T-cell (primary cell): ENCODE measurements at places on chromosomes 13 and 19. TPM values are rescaled to one million over a fixed set of nuclear protein-coding genes. Genes with fewer than 3 reads are reported as not detected.

Gene C5AR2
- total RNA-seq: 0.57 TPM

DNA sequence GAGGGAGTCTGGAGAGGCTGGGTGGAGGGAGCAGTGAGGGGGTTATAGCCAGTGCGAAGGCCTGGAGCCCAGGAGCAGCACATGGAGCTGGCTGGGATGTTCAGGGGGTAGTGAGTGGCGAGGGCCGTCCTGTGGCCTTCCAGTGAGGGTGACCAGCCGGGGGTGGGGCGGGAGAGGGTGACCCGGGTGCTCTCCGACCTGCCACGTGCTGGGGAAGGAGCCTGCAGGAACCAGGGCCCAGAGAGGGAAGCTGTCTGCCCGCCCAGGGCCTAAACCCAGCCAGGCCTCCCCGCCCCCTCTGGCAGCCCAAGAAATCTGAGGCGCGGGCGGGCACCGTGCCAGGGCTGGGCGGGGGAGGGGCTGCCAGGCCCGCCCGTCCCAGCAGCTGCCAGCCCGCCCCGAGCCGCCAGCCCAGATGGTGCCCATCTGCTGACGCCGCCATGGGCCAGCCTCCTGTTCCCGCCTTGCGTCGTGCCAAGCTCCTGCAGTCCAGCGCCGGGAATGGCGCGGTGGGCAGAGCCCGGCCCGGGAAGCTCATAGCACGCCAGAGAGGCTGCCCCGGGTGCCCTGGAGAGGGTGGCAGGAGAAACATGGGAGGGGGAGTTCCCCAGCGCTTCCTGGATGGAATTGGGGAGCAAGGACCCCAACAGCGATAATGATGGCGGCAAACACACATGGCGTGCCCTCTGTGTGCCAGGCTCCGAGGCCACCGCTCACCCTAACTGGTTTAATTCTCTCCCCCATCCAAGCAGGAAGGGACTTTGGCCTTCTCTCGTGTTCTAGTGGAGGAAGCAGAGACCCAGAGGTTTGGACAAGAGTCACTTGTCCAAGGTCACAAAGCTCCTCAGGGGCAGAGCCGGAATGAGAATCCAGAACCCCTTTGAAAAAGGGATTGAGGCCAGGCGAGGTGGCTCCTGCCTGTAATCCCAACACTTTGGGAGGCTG, 21.5 kb downstream of the NFIC start:
- DNase-seq: no peak

DNA sequence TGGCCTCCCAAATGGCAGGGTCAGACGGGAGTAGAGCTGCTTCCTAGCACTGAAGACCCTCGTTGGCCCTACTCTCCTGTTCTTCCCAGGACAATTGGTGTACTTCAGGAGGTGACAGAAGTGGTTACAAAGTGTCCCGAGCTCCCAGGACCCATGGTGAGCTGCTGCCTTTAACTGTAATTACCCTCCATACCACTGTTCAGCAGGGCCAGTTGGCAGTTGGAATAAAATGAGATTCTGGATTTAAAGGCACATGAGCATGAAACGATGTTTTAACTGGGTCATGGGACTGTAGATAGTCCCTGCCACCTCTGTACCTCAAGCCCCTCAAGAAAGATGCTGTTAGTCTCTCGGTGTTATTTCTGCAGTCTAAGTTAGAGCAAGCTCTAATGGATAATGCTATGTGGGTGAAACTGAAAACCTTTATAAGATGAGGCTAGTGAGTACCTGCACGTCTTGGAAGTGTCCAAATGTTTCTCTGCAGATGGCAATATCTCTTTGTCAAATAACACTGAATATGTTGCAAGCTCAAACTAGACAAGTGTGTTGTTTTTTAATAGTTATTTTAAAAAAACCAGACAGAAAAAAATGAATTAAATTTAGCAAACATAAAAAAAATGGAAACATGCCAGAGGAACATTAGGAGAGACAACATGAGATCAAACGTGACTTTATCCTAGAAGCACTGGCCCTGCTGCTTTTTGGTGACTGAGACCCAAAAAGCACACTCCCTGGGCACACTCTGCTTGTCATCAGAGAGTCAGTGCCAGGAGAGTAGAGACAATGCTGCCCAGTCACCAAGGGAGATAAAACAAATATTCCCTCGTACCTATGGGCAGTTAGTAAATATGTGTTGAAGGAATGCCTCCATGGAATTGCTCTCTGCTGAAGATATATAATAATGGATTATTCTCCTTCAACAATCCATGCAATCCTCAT, 266.3 kb downstream of the LMO7 start:
- no peak for DNase-seq

DNA sequence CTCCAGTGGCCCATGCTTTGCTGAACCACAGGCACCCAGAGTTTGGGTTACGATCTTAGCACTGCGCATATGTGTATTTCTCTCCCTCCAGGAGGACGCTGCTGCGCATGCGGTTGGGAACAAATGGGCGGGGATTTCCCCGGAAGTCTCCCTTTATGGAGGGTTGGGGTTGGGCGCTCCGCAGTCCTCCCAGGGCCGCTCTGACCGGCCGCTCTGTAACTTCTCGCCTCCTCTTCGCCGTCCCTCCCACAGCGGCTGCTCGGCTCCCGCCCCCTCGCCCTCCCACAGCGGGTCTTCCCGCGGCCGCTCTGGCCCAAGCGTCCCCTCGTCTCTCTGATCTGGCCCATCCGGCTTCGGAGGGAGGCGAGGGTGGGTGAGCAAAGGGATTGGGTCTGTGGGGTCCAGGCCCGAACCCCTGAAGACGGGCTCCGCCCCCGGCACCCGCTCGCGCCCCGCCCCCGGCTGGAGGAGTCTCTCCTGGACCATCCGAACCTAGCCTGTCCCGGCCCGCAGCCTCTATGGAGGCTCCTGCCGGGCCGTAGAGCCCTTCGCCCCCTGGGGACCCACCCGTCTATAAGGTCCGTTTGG, at the start of gene MEGF8:
MEGF8 (plus strand) TSS at position 328 of the 588 bp plus-strand sequence. CDS start 609 bp downstream, outside the sequence.
- DNase-seq: peak; percentile 95

DNA sequence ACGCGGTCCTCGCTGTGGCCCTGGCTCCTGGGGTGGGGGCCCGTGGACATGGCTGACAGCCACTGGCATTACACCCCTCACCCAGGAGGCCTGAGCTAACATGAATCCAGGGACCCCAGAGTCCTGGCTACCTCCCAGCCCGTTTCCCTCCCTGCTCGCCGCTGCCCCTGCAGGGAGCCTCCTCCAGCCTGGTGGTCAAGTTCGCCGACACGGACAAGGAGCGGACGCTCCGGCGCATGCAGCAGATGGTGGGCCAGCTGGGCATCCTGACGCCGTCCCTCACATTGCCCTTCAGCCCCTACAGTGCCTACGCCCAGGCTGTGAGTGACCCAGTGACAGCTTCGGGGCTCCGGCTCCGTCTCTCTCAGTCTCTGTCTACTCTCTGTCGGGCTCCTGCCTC, 56.6 kb downstream of the CELF5 start:
- no peak for DNase-seq
